ENCODE measurements at places on chromosomes 6 and 20.

DNA sequence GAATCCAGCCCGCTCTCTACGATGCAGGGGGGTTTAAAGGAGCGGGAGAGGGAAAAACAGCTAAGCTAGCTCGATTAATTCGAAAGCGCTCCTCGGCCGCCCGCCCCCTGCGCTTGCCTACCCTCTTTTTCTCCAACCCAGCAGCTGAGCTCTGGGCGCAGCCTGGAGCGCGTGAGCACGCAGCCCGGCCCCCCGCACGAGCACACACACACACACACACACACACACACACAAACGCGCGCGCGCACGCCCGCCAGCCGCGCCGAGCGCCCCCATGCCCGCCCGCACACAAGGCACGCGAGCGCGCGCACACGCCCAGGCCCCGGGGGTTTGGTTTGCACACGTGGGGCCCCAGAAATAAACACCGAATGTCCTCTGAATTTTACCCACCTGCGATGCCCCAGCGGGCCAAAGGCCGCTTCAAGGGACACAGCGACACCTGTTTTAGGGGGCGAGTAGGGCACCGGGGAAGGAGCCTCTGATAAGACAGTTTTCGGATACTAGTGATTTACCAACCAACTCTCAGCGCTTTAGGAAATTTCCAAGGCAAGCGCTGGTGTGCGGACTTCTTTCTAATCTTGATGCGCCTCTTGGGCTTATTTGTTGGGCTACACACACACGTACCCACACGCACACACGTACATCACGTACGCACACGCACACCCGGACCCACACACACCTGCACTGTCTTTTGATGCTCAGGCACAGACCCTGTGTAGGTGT is 802 bp upstream of the NRN1 start:
- DNase-seq: no peak

DNA sequence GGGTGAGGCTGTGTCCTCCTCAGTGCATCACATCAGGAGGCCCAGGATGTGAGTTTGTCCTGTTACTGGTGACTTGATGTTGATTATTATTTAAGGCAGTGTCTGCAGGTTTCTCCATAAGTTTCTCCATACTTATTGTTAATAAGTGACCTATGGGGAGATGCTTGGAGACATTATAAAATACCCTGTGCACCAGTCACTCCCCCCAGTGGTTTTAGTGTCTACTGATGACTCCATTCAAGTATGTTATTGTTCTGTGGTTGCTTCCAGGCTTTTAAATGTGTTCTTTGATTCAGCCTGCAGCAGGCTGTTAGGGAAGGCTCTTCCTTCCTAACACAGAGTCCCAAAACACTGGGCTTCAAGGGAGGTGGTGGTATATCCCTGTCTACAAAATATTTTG is 14.6 kb upstream of the CST3 start:
- no peak for DNase-seq

- no peak for DNase-seq
Measured at GRCh38 chr6:47934023-47934422, 152.2 kb downstream of the OPN5 start.

DNA sequence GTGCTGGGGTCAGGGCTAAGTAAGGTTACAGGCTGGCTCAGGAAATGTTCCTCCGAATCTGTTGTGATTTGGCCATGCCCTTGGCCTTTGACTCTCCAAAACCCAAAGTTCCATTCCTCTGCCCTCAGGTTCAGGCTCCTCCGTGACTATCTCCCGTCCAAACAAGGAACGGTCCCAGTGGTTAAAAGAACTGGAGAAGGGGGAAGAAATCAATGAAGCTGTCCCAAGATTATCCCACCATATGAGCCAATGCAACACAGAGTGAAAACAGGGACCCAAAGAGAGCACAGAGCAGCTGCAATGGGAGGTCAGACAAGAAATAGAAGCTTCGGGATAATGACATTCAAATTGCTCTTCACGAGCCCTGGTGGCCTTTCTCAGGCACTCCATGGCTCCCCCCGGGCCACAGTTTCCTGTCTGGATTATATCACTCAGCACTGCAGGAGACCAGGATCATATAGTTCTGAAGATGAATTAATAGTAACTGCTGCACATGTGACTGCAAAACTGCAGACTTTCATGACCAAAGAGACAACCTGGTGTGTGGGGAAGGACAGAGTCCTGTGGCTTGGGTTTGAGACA is 211.3 kb downstream of the ZNF217 start:
- no peak for DNase-seq

GRCh38 chr20:9352739-9353138 is 161.7 kb upstream of the LAMP5 start:
- no peak for DNase-seq

GRCh38 chr20:59647271-59647670 is 42.9 kb downstream of the PHACTR3 start:
- DNase-seq: no peak

DNA sequence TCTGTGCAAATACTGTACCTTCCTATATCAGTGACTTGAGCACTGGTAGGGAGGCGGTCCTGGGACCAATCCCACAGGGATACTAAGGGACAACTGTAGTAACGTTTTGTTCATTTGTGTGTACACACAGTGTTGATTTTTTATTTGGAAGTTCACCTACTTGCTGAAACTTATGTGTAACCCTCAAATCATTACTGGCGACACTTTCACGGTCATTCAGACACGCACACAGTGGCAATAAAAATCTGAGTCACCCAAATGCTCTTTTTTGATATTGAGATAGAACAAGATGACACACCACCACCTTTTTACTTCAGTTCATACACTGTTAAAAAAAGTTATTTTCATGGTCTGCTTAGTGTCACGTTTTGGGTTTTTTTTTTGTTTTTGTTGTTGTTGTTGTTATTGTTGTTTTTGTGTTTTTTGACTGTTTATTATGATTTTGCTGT is 79.8 kb downstream of the QKI start:
- DNase-seq: no peak

DNA sequence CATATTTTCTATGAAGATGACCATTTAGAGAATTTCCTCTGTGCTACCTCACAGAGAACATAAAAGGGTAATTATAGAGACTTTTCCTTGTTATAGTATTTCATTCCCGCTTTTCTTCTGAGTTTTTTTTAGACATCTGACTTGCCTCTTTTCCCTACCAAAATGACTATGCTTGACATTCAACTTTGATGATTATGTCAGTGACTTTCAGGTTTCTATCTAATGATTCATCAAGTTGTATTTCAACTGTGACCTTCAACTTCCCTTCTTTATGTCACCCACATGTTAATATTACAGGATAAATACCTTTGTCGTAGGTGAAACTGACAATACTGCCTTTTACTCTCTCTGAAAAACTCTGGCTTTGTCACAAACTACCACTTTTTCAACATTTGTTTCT is 95.3 kb downstream of the MLIP start:
- no peak for DNase-seq

DNA sequence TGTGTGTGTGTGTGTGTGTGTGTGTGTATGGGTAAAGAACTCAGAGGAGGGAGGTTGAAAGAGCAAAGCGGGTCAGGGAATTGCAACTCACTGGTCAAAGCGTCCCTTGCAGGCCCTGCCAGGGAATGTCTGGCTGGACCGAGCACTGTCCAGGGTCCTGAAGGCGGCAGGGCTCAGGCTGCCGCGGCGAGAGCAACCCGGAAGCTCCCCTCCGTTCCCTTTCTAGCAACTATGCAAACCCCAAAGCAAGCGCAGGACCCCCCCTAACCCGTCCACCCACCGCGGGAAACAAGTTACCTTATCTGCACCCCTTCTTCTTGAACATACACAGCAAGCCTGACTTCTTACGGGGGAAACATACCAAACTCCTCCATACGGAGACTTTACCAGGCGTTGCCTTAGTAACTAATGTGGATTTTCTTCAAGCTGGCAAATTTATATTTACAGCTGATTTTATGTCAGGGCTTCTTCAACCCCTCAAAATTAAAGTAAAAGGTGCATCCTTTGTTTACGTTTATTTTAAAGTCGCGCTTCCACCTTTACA is 538 bp upstream of the GRM1 start:
- peak; percentile 25 for DNase-seq

DNA sequence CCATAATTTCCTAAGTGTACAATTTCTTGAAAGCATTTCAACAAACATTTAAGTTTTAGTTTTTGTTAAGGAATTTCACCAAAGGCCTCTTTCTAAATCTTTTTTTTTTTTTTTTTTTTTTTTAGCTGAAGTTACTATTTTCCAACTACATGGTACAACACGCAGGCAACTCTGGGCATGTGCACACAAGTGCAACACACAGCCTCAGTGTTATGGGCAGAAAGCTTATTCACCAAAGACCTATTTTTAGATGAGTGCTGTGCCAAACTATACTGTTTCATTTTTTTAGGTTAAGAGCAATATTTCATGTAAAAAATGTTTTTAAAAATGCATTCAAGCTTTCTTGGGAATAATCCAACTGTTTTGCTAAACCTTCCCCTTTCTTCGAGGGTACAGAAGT is 42.0 kb upstream of the MAP3K4 start:
- DNase-seq: no peak

DNA sequence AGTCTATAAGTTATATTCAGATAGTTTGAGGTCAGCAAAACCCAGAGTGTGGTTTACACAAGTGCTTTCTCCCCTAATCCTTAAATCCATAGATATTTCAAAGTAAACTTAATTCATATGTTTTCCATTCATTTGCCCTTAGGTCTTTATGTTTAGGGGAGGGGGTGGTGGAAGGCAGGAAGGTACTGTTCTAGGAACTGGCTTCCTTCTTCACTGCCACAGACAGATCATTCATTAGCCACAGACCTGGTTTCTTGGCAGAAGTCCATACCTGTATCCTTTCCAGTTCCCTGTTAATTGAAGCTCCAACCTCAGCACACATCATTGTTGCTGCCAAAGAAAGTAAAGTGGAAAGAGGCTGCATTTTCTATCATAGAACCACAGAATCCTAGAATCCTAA is 123.0 kb downstream of the AIG1 start:
- DNase-seq: no peak

GRCh38 chr6:79031821-79032590 is 46.0 kb downstream of the PHIP start:
- DNase-seq: no peak

DNA sequence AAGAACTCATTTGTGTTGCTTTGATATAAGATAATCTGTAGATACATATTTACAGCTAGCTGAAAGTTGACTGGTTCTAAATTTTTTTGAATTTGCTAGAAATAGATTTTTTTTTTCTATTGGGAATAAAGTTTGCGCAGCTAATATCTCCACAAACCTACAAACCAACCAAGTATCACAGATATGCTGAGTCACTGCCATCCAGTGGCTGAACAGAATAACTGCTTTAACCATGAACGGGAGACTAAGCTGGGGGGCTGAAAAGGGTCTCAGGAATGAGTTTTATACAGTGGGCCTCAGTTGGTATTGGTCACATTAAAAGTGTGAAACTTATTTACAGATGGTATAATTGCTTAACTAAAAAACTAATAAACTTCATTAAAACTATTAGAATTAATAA is 326.7 kb upstream of the CNR1 start:
- DNase-seq: no peak

GRCh38 chr6:113276601-113277000 is 580.5 kb upstream of the MARCKS start:
- no peak for DNase-seq

DNA sequence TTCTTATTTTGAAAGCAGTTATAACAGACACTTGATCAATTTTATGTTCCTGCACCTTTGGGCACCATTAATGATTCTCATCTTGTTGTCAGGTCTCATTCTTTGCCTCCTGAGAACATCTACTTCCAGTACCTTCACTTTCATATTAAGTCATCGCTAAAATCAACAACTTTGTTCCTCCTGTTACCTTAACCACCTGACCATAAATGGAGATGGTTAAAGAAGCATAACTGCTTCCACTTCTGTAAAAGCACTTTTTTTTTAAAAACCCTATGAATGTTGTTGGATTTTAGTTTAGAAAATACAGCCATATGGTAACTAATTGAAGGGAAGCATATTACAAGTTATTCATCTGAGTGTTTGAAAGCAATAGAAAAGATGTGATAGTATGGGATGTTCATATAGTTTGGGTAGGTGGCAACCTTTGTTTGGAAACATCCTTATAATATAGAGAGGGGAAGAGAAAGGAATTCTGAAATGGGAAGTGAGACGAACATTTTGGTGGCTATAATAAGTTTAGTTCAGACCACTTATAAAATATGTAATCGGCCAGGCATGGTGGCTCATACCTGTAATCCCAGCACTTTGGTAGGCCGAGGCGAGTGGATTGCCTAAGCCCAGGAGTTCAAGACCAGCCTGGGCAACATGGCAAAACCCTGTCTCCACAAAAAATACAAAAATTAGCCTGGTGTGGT is 53.9 kb downstream of the AFG1L start:
- no peak for DNase-seq

DNA sequence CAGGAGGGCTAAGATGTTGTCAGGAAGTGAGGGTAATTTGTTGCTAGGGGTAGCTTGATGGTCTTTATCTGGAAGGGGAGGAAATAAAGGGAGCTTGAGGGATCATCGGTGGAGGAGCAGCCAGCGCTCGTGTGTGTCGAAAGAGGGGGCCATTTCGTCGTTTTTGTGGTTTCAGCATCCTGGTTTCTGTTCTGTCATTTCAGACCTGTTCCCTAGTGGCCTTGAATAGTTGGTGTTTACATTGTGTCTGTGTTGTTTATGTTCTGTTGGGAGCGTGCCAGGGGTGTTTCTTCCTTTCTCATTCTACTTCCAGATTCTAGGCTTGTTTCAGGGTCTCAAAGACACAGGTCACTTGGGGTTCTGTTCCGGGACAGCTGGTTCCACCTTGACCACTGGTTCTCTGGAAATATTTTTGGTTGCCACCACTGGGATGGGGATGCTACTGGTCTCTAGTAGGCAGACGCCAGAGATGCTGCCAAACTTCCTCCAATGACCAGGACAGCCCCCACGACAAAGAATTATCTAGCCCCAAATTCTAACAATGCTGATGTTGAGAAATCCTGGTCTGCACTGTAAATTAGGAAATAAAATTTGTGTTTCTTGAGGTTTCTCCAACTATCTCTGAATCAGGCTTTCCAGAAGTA is 113.9 kb upstream of the NAA20 start:
- DNase-seq: no peak

- DNase-seq: no peak
Measured at GRCh38 chr6:157364705-157365104, 16.3 kb upstream of the ZDHHC14 start.

DNA sequence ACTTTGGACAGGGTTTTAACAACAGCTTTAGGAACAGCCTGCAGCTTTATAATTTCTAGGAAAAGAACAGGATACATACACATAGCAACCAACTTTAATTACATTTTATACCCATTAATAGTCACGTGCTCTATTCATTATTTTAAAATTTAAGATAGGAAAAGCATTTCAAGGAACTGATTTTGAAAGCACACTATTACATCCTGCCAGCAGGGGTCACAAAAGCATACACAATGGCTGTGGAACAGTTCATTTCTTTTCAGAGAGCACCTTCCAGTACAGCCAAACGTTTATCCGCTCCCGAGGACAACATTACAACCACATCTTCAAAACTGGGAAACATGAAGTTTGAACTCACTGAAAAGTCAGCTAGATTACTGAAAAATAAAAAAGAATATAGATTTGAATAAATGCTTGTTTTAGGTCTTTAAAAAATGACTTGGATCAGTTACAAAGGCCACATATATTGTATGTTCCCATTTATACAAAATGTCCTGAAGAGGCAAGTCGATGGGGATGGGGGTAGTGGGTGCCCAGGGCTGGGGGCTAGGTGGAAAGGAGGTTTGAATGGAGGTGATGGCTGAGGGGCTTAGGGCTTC is 104.6 kb upstream of the EXOC2 start:
- DNase-seq: peak; percentile 33

GRCh38 chr6:116633685-116634084 is 17.4 kb downstream of the RSPH4A start:
- DNase-seq: no peak

- no peak for DNase-seq
Measured at GRCh38 chr6:117346142-117346930, 79.4 kb downstream of the ROS1 start.

Data from activated naive CD4-positive, alpha-beta T cell treated with anti-CD3 and anti-CD28 coated beads, Interleukin-2, amount 50 U/mL, for 16 hours (primary cell).